ENCODE measurements at places on chromosomes 16 and 17. TPM values are rescaled to one million over a fixed set of nuclear protein-coding genes. Genes with fewer than 3 reads are reported as not detected.

GRCh38 chr16:29645694-29646187 lies 17.3 kb upstream of the SPN start:
- no peak for DNase-seq

DNA sequence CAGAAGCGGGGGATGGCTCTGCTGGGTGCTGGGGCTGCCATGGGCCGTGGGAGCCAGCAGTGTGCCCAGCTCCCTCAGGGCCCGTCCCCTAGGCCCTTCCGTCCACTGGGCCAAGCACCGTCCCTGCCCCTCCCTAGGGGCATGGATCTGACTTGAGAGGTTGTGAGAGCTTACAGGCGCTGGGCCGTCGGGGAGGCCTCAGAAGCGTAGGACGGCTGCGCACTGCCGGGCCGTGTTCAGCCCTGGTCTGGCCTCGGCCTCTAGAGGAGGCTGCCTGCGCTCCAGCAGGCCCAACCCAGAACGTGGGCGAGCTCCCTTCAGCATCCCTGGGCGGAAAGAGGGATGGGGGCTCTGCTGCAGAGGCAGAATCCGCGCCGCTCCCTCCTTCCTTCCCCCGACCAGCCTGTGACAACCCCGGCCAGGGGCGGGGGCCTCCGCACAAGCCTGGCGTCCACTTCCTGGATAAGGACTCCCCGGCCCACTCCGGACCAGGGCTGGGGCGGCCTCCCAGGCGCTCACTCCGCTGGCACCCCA lies 685 bp upstream of the MPG start:
- no peak for DNase-seq

DNA sequence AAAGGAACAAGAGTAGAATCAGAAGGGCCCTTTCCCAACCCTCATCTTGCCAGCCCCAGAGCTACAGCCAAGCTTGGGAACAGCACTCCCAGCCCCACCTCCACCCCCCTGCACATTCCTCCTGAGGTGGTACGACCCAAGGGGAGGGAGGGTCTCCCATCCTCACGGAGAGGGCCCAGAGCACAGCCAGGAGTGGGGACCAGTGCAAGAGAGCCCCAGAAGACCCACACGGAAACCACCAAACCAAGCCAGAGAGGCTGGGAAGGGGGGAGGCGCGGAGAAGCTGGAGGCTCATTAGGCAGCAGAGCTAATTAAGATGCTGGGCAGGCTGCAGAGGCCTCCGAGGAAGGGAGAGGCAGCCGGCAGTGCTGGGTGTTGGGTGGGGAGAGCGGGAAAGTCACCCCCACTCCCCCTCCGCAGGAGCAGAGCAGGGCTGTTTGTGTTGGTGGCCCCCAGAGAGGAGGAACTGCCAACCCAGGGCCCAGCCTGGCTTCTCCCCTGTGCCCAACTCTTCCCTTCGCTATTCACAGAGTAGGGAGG lies 2.4 kb downstream of the CACNB1 start:
- DNase-seq: no peak

DNA sequence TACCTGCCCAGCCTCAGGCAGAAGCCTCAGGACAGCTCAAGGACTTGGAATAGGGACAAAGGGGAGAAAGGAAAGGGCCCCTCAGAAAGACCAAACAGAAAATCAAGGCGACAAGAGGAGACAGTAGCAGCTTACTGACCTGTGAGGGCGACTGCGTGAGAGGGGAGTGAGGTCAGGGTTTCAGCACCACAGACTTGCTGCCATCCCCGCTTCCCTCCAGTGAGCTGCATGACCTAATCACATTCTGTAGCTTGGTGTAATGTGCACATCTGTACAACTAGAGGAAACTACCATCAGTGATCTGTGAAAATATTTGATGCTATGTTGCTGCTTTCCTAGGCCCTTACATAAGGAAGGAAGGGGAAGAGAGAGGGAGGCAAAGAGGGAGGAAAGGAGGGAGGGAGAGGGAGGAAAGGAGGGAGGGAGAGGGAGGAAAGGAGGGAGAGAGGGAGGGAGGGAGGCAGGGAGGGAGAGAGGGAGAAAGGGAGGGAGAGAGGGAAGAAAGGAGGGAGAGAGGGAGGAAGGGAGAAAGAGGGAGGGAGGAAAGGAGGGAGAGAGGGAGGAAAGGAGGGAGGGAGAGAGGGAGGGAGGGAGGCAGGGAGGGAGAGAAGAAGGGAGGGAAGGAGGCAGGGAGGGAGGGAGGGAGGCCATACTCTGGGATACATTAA lies 404.9 kb upstream of the CDH5 start:
- no peak for DNase-seq

- no peak for DNase-seq
Measured at GRCh38 chr17:76354747-76355310, 1.1 kb upstream of the PRPSAP1 start.

GRCh38 chr17:82249896-82250581 lies 21.2 kb downstream of the SLC16A3 start:
- no peak for DNase-seq

- DNase-seq: no peak
Measured at GRCh38 chr16:26058326-26058725, 366.6 kb downstream of the HS3ST4 start.

GRCh38 chr16:28879261-28879840 lies 1.1 kb downstream of the ATP2A1 start:
- no peak for DNase-seq

GRCh38 chr16:85449885-85450245 lies 163.3 kb upstream of the GSE1 start:
- no peak for DNase-seq

GRCh38 chr17:20200016-20200795 lies 191.0 kb downstream of the SPECC1 start:
- no peak for DNase-seq

- DNase-seq: no peak
Measured at GRCh38 chr17:46001390-46002310, 2.6 kb downstream of the STH start.

DNA sequence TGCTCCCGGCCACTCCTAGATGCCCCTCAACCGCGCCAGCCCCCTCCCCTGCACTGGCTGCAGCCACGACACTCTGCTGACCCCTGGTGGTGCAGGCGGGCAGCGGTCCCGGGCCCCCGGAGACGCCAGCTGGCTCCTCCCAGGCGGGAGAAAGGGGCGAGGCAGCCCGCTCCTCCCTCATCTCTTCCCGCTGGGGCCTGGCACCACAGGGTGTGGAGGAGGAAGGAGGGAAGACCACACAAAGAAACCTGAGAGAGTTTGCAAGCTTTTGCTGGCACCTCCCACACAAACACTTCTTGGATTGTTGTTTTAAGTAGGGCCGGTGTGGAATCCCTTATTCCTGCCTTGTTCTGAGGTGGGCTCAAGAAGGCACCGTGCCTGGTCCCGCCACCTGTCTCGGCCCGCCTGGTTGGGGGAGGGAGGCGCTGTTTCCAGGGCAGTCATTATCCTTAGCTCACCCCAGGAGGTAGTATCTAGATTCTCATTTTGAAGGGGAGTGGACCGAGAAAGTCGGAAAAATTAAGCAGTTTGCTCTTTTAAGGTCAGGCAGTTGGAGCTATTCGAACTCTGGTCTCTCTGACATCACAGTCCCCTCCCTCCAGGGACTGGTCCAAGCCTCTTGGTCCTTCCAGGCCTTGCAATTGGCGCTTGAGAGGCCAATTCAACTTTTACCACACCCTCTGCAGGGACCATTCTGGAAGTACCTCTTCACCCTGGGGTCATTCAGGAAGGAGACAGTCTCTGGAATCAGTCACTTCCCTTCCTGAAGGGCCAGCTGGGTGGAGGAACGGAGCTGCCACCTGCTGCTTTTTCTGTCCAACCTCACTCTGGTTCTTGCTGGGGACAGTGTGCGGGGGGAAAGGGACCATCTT lies 959 bp upstream of the ANKRD13B start:
- DNase-seq: no peak

DNA sequence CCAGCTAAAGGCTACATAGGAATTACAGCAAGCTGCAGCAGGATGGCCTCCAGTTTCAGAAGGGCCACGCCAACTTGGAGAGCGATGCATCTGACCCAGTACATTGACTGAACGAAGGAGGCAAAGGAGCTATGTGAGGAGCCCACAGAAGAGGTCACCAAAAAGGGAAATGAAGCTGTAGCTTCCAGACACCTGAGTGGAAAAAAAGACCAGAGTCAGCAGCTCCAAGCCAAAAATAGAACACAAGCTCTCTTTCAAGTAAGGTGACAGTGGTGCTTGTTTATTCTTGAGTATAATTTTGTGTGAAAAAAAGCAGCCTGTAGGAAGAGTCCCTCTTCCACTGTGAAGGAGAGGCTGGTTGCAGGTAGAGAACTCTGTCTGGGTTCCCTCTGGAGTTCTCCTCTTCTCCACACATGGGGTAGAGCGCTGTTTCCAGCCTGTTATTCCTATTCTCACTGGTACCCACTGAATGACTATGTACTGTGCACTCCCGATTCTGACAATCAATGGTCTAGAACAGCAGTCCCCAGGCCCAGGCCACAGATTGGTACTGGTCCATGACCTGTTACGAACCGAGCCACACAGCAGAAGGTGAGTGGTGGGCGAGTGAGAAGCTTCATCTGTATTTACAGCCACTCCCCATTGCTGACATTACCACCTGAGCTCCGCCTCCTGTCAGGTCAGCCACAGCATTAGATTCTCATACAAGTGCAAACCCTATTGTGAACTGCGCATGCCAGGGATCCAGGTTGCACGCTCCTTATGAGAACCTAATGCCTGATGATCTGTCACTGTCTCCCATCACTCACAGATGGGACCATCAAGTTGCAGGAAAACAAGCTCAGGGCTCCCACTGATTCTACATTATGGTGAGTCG lies 15.1 kb downstream of the CCL4 start:
- DNase-seq: no peak

PITPNM3 gene
- polyA plus RNA-seq: 7.4 TPM

GAS2L2 gene
- not detected for polyA plus RNA-seq

GPRC5B gene
- 131 TPM for polyA plus RNA-seq

EMP2 gene
- polyA plus RNA-seq: 24.2 TPM

MT1F gene
- polyA plus RNA-seq: 49.5 TPM

All from right renal cortex interstitium (tissue), 3 donors.